Activated CD4-positive, alpha-beta T cell treated with anti-CD3 and anti-CD28 coated beads, Interleukin-2, amount 50 U/mL, for 48 hours (primary cell): ENCODE measurements at places on chromosomes 2 and 18.

DNA sequence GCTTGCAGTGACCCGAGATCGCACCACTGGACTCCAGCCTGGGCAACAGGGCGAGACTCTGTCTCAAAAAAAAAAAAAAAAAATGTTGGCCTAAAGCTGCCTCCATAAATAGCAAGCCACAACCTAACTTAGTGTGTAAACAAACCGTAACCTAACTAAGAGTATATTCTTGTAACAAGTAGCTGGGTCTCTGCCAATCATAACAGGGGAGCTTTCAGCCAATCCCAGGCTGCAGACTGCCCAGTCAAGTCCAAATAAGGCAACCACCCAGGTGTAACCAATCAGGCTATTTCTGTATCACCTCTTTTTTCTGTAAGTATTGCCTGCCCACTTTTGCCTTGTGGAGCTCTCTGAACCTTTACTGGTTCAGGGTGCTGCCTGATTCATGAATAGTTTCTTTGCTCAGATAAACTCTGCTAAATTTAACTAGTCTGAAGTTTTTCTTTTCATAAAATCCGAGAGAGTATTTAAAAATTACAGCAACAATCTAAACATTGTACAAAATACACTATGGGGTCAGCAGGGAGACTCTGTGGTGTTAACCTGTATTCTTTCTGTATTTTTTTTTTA is 4.5 kb downstream of the PSTPIP2 start:
- DNase-seq, result no peak

- no peak for DNase-seq
Measured at GRCh38 chr2:168348076-168348475, 100.7 kb upstream of the STK39 start.

DNA sequence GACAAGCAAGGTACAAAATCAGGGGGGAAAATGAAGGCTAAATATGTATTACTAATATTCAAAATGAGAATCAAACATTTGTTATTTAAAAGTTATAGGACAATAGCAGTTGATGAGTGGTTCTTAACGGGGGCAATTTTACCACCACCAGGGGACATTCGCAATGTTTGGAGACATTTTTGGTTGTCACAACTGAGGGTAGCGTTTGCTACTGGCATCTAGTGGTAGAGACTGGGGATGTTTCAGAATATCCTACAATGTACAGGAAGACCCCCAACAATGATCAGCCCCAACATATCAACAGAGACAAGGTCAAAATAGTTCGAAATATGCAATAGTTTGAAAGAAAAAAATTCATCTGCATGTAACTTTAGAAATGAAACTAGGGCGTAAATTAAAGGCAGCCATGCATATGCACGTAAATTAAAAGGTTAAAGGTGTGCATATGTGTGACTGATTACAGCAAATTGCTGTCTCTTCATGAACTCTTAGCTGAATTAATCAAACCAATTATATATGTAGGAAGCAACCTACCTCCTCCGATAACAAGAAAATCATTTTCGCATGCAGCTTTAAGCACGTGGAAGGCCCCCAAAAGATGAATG is 61.2 kb upstream of the CUL3 start:
- no peak for DNase-seq

- no peak for DNase-seq
Measured at GRCh38 chr2:18363348-18363747, 197.1 kb downstream of the RDH14 start.

GRCh38 chr2:138841459-138841858 is 61.3 kb upstream of the NXPH2 start:
- no peak for DNase-seq

DNA sequence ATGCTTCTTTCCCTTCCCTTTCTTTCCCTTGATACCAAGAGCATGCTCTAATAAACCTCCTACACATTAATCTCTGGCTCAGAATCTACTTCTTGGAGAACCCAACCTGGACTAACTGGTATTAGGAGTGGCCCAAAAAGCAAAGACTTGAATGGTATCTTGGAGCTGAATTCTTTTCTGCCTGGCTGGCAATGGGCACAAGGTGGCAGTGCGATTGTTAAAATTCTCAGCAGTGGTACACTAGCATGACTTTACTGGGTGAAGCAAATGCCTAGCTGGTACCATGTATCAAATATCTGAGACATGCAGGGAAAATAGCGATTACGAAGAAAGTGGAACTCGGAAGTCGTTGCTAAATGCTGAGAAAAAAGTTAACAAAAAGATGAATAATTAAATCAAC is 376.1 kb downstream of the XIRP2 start:
- no peak for DNase-seq

GRCh38 chr2:9478526-9478925 is 4.2 kb downstream of the IAH1 start:
- no peak for DNase-seq

- no peak for DNase-seq
Measured at GRCh38 chr2:36834731-36835524, 131.4 kb downstream of the STRN start.

GRCh38 chr2:84641021-84641420 is 124.7 kb downstream of the DNAH6 start:
- DNase-seq, result no peak

DNA sequence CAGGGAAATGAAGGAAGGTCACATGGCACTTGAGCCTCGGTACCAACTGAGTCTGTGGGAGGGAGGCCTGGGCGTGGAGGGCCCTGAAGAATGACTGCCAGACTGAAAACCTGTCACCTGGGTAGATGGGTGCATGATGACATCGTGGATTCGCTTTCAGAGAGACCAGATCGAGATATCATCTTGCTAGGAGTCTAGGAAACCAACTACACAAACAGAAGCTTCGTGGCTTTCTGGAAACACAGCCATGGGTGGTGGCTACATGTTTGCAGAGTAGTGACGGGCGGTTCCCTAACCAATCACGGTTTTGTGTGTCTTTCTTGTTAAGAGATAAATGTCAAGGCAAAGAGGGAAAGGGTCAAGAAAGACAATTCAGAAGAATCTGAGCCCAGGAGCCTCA is 155.0 kb downstream of the EIPR1 start:
- peak; percentile 66 for DNase-seq

DNA sequence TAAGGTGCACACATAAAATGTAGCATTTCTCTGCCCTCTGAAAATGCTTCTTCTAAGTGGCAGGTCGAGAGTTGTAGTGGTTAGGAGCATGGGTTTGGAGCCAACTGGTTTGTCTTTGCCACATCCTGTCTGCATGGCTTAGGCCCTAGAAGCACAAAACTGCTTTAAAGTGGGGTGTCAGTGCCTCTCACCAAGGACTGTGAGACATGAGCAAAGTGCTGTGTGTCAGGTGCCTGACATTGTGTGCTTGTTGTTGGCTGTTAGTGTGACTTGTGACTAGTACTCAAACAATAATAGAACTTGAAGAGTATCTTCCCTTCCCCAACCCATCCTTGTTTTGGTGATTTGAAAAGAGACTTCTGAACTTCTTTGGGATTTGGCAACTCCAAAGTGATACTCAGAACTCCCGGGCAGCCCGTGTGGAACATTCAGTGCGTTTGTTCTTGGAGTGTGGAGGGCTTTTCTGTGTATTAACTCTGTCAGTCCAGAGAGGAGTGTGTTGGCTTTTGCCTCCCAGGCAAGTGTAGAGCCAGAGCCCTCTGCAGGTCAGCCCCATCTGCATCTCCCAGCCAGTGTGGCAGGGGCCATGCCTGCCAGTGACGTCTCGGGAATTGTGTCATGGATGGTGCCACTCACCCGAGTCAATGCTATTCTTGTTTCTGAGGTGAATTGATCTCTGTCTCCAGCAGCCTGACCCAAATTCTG is 5.0 kb downstream of the MGAT5 start:
- peak; percentile 33 for DNase-seq

DNA sequence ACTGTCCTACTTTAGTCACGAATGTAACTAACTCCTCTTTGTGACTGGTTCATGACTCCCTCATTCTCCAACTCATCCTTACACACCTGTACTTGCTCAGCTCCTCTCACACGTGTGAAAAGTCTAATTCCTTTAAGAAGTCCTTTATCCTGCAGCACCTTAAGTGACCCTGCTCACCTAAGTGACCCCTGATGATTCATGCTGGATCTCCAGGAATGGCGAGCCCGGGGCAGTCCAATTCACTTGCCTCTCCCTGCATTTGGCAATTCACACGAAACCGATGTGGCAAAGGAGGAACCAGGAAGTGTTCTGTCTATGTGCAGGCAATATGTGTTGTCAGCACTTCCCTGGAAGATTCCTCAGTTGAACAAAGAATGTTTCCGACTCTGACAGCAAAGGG is 189.8 kb upstream of the NABP1 start:
- no peak for DNase-seq

- DNase-seq, result no peak
Measured at GRCh38 chr2:233162770-233163169, 88.7 kb upstream of the ATG16L1 start.

DNA sequence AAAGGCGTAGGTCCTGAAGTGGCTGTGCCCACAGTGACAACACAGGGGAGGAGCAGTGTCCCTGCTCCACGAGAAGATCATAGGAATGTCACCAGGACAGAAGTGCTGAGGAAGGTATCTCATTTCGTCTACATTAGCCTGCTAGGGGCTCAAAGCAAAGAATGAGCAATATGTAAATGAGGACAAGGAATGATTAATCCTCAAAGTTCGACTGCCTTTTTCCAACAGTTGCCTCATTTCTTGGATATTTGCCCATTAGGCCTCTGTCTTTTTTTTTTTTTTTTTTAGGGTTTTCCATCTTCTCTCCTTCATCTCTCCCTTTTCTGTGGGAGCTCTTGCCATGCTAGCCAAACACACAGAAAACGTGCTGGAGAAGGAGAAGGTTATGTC is 105.2 kb upstream of the ARHGAP28 start:
- no peak for DNase-seq

GRCh38 chr2:220473611-220474010 is 846.2 kb downstream of the SLC4A3 start:
- no peak for DNase-seq

DNA sequence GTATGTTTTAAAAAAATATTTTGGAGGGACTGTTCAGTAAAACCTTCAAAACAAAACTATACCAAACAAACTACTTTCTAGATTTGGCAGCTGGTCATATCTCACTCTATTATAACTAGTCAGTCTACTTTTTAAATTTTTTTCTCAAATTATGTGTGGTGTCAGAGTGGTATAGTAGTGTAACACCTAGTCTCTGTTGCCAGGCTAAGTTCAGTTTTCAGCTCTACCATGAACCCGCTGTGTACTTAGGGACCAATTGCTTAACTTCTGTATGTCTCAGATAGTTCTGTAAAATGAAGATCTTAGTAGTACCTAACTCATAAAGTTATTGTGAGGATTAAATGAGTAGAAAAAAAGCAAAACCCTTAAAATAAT is 54.3 kb downstream of the GPD2 start:
- DNase-seq, result no peak

DNA sequence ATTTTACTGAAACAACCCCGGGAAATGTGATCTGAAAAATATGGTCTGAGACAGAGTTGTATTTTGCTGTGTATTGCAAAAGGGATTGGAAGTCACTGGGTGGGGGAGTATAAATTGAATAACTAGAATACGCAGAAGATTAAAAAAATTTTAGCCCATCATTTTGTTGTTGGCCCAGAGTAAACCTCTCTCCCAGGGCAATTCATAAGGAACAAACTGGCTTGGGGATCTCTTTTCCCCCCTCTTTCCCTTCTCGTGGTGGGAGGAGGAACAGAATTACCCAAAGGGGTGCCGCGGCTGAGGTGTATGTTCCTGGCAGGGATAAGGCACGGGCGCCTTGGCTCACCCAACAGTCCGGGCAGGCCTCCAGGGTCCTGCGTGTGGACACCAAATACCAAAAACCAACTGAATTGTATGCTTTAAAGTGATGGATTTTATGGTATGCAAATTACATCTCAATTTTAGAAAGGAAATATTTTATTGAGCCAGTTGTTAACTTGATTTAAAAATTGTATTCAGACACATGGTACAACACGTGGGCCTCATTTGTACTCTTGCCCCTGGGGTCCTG is 121.2 kb upstream of the SPRED2 start:
- DNase-seq, result no peak

DNA sequence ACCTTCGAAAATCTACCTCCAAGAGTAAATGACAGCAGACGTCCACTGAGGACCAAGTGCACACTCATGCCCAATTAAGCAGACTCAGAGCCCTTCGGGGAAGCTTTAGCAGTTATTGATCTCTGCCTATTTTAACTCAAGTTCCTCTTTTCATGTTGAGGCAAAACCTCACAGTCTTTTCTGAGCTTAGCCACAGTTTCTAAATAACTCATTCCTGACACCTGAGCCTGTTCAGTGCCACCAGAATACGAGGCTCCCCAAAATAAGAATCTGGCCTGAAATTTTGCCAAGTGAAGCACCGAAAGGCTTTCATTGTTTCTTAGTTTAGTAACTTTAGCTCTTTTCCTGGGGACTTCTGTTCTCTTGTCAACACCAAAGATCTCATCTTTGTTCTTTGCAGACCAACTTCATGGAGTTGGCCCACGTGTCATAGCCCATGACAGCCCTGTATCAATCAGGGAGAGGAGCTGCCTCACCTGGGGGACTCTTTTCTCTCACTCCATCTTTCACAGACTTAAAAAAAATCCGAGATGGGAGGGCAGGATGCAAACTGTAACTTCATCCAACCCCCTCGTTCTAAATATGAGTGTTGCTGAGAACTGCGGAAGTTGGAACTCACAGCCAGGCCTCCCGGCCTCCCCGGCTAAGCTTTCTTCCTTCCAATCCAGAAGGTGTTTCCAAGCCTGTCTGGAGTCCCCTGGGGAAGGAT is 22.2 kb downstream of the INPP5D start:
- no peak for DNase-seq

DNA sequence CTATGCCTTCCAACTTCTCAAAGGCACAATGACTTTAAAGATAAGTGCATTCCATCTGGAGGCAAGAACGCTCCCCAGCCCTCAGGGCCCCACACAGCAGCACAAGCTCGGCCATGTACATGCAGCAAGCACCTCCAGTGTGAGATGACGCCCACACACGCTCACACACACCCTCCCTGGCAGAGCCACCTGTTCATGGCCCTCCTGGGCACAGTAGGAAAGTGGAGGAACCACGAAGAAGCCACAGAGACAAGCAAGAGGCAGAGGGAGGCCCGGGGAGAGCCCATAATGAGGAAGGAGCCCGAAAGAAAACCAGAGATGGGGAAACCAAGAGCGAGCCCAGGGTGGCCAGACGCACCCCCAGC is 21.7 kb downstream of the BIN1 start:
- DNase-seq, result peak; percentile 26

DNA sequence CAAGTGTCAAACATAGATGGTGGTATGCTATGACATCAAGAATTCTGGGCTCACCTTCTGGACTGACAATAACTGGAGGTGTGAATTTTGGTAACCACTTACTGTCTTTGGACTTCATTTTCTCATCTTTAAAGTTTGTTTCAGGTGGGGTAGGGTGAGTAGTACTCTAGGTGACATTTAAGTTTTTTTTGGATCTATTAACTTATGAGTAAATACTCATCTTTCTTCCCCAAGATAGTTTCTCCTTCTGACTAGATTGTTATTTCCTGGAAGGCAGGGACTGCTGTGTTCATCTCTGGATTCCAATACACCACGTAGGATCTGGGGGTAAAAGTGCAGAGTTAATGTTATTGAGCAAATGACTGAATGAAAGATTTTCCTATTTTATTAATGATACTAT is 55.9 kb downstream of the ICOS start:
- DNase-seq, result no peak

DNA sequence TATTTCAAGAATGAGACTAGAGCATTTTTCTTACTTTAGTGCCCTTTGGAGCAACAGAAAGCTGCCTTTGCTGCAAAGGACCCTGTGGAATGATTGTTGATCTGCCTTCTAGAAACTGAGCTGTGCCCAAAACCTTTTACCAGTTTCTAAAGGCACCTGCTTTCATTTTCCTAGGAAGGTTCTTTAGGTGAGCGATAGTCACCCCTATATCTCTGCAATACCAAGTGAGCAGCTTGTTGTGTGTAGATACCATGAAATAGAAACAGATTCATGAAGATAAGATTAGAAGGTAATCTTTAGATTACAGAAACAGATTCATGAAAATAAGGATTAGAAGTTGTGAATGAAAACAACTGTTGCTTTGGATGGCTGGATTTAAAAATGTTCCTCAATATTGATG is 202.3 kb downstream of the PLCL1 start:
- no peak for DNase-seq
